Neuronal stem cell (in vitro differentiated cells): ENCODE measurements at places on chromosomes 5 and 9.

DNA sequence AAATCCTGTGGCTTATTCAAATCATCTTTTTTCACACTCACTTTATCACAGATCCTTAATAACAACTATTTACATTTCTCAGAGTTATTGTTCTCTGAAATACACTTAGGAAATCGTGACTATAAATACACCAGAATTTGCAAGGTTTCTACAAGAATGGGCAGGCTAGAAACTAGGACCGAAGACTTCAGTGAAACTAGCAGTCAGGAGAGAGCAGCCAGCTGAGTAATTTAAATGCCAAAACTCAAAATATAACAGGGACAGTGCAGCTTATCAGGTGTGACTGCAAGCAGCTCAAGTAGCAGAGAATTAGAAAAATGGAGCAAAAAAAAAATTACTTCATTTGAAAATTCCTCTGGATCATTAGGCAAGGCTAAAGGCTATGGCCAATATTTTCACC, 719.3 kb upstream of the ZNF608 start:
- no peaks in the 10 kb centered on the region for H3K36me3 ChIP-seq
- H3K27me3 ChIP-seq: no peaks in the 10 kb centered on the region
- DNase-seq: no peak

DNA sequence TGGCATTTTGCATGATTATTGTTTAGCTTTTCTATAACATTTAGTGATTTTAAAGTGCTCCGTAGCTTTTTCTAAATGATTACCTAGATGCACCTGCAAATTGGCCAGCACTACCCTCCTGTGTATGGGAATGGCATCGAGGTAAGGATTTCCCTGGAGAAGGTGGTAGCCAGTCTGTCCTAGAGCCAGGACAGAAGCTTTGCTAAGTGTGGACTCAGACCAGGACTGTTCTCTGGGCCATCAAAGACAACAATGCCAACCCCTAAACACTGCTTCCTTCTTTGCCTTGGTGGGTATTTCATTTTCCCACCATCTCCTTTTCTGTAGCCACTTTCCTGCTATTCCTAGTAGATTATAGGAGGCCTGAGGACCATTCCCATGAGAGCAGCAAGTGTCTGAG, 53.0 kb downstream of the CD180 start:
- no peaks in the 10 kb centered on the region for H3K27me3 ChIP-seq
- H3K36me3 ChIP-seq: peaks cover 43% of the 10 kb centered on the region
- H3K4me3 ChIP-seq: no peak overlapping the region
- no peaks in the 10 kb centered on the region for H3K4me1 ChIP-seq
- DNase-seq: no peak

- H3K4me1 ChIP-seq: no peaks in the 10 kb centered on the region
- no peak overlapping the region for H3K27ac ChIP-seq
- no peak overlapping the region for H3K4me3 ChIP-seq
- no peak for DNase-seq
These were observed 8.0 kb upstream of the WHRN start for GRCh38 chr9:114513055-114513958.

GRCh38 chr9:113568081-113568435, 104.5 kb downstream of the RGS3 start:
- no peaks in the 10 kb centered on the region for H3K36me3 ChIP-seq
- no peak overlapping the region for H3K27ac ChIP-seq
- H3K4me1 ChIP-seq: peaks cover 20% of the 10 kb centered on the region
- no peak for DNase-seq

DNA sequence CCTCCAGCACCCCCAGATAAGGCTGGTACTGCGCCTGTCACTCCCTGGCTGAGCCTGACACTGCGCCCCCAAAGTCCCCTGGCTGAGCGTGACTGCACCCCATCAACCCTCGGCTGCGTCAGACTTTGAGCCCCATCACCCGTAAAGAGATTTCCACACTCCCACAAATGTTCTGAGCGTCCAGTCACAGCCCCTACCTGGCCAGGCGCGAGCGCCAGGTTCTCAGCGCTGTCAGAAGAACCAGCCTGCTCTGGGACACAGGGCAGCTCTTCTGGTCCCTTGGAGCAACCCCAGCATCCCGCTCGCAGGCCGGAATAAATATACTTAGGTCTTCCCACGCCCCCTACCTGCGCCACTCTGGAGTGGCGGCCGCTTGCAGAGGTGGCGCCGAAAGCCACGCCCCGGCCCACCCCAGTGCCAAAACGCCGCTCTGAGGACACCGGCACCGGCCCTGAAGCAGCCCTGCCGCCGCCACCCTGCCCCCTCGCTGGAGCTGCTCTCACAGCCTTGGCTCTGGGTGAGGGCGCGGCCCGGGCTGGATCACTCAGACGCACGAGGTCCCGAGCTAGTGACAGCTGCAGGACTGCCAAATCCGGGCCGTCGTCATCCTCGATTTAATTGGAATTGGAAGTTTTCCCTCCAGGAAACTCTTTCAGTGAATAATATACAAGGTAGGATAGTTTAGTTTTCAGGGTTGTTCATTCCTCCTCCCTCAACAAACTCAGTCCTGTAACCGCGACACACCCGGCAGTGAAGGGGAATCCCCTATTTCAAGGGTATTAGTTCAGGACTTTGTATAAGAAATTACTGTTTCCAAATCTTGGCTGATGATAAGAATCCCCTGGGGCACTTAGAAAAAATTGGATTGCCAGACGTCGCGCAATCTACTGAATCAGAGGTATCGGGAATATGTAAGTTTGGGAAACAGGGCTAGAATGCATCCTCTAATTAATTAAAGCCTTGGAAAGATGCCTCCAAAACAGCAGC, 1.2 kb upstream of the CEMIP2 start:
- no peak for DNase-seq
- H3K4me3 ChIP-seq: peak overlapping the region; percentile 86
- H3K4me1 ChIP-seq: peaks cover 7% of the 10 kb centered on the region

DNA sequence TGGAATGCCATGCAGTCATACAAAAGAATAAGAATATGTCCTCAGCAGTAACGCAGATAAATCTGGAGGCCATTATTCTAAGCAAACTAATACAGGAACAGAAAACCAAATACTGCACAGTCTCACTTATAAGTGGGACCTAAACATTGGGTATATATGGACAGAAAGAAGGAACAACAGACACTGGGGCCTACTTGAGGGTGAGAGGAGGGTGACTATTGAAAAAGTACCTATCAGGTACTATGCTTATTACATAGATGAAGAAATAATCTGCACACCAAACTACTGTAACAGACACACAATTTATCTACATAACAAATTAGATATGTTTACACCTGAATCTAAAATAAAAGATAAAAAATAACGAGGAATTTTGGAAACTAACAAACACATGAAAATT, 38.8 kb downstream of the MEIKIN start:
- no peak overlapping the region for H3K4me3 ChIP-seq
- H3K27ac ChIP-seq: no peak overlapping the region
- H3K4me1 ChIP-seq: no peaks in the 10 kb centered on the region
- H3K36me3 ChIP-seq: no peaks in the 10 kb centered on the region

DNA sequence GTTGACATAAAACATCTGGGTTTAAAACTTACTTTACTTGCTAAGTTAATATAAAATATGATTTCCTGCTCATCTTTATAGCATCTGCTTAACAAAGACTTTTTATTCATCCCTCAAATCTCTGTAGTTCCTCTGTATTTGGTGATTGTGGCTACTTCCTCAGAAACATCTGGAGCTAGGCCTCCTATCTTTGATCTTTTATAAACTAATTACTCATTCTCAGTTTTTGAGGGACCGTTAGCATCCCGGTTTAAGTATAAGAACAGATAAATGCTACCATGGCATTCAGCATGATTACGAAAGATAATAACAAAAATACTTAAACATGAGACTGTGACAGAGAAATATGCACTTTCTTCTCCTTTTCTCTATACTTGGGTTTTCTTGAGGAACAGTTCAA, 85.3 kb downstream of the SLC38A9 start:
- H3K36me3 ChIP-seq: no peaks in the 10 kb centered on the region
- no peaks in the 10 kb centered on the region for H3K4me1 ChIP-seq
- no peak overlapping the region for H3K4me3 ChIP-seq
- no peak for DNase-seq

DNA sequence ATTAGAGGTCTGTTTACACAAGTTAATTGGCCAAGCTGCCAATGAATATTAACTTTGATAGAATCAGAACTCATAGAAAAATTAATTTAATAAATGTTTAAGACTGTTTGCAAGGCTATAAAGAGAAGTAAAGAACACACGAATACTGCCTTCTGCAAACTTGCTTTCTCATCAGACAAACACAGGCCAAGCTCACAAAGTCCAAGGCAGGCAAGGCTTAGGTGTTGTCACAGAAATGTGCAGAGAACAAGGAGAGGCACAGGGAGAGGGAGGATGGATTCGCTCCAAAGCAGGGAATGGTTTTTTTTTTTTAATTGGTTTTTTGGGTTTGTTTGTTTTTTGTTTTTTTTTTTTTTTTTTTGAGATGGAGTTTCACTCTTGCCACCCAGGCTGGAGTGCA, 43.4 kb downstream of the RETREG1 start:
- DNase-seq: no peak
- H3K4me1 ChIP-seq: peaks cover 6% of the 10 kb centered on the region
- no peaks in the 10 kb centered on the region for H3K27me3 ChIP-seq
- H3K27ac ChIP-seq: no peak overlapping the region
- no peaks in the 10 kb centered on the region for H3K36me3 ChIP-seq

GRCh38 chr5:34511481-34511880, 144.6 kb upstream of the RAI14 start:
- no peak overlapping the region for H3K27ac ChIP-seq
- no peak overlapping the region for H3K4me3 ChIP-seq
- no peaks in the 10 kb centered on the region for H3K36me3 ChIP-seq
- DNase-seq: no peak

DNA sequence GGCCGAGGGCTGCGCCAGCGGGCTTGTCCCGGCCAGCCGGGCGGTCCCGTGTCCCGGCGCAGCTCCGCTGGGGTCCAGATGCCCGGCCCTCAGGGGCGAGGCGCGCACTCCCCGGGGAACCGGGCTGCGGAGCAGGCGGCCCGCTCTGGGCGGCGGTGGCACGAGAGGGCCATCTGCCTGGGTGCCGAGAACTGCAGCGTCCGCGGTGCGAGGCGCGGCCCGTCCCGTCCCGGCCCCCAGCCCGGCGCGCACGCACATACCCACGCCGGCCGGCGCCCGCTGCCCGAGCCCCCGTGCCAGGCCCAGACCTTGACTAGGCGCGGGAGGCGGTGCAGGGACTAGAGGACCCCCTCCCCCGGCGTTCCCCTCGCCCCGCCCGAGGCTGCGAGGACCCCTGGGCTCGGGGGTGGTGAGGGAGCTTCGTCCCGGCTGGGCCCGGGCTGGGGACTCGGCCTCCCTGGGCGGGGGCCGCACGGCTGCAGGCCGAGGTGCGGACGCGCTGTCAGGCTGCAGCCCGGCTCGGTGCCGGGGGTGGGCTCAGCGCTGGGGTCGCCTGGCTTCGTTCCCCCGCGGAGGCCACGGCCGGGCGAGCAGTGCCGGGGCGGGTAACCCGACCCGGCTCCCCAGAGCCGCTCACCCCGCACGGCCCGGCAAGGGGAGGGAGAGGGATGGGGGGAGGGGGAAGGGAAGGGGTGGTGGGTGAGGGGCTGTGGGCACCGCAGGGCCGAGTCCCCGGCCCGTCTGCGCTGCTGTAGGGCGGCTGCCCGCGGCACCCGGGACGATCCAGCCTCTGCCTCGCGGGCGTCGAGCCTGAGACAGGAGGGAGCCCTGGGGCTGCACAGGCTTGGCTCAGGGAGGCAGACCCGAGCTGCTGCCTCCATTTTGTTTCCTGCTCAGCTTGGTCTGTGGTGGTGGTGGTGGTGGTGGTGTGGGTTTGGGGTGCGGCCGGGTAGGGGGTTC, 1.2 kb upstream of the NSD1 start:
- H3K27ac ChIP-seq: peak overlapping the region; percentile 96
- no peaks in the 10 kb centered on the region for H3K36me3 ChIP-seq
- no peak overlapping the region for H3K4me3 ChIP-seq
- H3K27me3 ChIP-seq: no peaks in the 10 kb centered on the region
- H3K4me1 ChIP-seq: no peaks in the 10 kb centered on the region
- DNase-seq: peak; percentile 66

- H3K4me1 ChIP-seq: no peaks in the 10 kb centered on the region
- no peak overlapping the region for H3K27ac ChIP-seq
- DNase-seq: peak; percentile 65
These were observed 5.8 kb upstream of the TRIM41 start for GRCh38 chr5:181217111-181217802.

- no peaks in the 10 kb centered on the region for H3K27me3 ChIP-seq
- H3K4me3 ChIP-seq: no peak overlapping the region
- H3K36me3 ChIP-seq: no peaks in the 10 kb centered on the region
- H3K4me1 ChIP-seq: no peaks in the 10 kb centered on the region
- H3K27ac ChIP-seq: no peak overlapping the region
These were observed 117.9 kb upstream of the NR5A1 start for GRCh38 chr9:124625087-124625486.

GRCh38 chr5:122145906-122146305, 16.6 kb downstream of the ZNF474 start:
- H3K4me3 ChIP-seq: no peak overlapping the region
- no peaks in the 10 kb centered on the region for H3K36me3 ChIP-seq
- H3K27ac ChIP-seq: no peak overlapping the region
- no peak for DNase-seq
- H3K27me3 ChIP-seq: no peaks in the 10 kb centered on the region

DNA sequence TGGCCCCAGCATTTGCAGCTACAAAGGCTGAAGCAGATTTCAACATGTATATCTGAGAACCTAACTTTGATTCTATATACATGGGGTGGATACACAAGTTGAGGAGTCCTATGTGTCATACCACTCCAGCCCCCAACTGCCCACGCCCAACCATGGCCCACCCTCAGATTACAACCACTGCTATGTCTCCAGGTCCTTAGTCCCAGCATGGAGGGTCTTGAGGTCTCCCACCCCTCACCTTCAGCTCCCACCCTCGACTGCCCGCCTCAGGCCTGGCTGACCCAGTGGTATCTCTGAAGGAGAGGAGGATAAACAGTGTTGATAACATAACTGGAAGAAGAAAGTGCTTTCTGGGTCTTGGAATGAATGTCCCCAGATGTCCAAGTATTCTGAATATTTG, 8.2 kb downstream of the SOWAHA start:
- no peak overlapping the region for H3K4me3 ChIP-seq
- peaks cover 69% of the 10 kb centered on the region for H3K27me3 ChIP-seq
- H3K27ac ChIP-seq: no peak overlapping the region
- H3K4me1 ChIP-seq: peaks cover 4% of the 10 kb centered on the region

- H3K4me1 ChIP-seq: peaks cover 12% of the 10 kb centered on the region
- H3K36me3 ChIP-seq: no peaks in the 10 kb centered on the region
- H3K27me3 ChIP-seq: peaks cover 32% of the 10 kb centered on the region
- H3K4me3 ChIP-seq: peak overlapping the region; percentile 43
- DNase-seq: peak; percentile 80
These were observed 132.6 kb downstream of the MRPL36 start for GRCh38 chr5:1666812-1667588.

- no peak overlapping the region for H3K27ac ChIP-seq
- H3K4me3 ChIP-seq: no peak overlapping the region
- DNase-seq: no peak
These were observed 270.4 kb upstream of the TUT7 start for GRCh38 chr9:86624630-86625029.

- DNase-seq: no peak
- H3K27me3 ChIP-seq: no peaks in the 10 kb centered on the region
- peaks cover 5% of the 10 kb centered on the region for H3K4me1 ChIP-seq
- H3K4me3 ChIP-seq: no peak overlapping the region
These were observed 946 bp upstream of the LTC4S start for GRCh38 chr5:179792612-179793467.

- H3K27me3 ChIP-seq: peaks cover 92% of the 10 kb centered on the region
- DNase-seq: no peak
- H3K27ac ChIP-seq: no peak overlapping the region
- peak overlapping the region; percentile 38 for H3K4me3 ChIP-seq
These were observed 596 bp downstream of the ENTREP1 start for GRCh38 chr9:69325409-69326212.
